ENCODE measurements at places on chromosomes 5 and 9.
A peak's percentile ranks its signal among the peaks of the same experiment; 100 is the strongest.

DNA sequence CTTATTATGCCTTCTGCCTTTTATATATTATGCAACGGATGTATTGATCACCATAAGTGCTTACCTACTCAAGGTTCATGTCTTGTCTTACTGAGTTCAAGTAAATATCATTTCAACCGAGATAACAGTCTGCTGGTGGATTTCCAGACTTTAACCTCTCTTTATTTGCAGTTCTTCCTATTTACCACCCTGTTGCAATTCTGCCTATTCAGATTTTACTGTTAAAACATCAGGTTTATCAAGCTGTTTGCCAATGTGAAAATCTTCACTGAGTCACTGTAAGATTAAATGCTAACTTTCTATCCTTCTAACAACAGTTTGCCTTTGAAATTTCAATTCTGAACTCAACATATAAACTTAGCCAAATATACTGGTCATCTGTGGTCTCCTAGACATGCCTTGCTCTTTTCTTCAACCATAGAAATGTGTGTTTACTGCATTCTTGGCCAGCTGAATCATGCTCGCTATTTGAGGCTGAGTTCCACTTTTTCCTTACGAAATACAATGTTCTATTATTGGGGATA lies 471.7 kb upstream of the RORB start:
- peak; percentile 9 for DNase-seq

GRCh38 chr5:145161391-145161790 lies 673.8 kb downstream of the PRELID2 start:
- no peak for DNase-seq

- no peak for DNase-seq
Observed at GRCh38 chr9:113220467-113221002, 542 bp downstream of the FKBP15 start.

GRCh38 chr9:7245976-7246580 lies 488.3 kb downstream of the KDM4C start:
- no peak for DNase-seq

DNA sequence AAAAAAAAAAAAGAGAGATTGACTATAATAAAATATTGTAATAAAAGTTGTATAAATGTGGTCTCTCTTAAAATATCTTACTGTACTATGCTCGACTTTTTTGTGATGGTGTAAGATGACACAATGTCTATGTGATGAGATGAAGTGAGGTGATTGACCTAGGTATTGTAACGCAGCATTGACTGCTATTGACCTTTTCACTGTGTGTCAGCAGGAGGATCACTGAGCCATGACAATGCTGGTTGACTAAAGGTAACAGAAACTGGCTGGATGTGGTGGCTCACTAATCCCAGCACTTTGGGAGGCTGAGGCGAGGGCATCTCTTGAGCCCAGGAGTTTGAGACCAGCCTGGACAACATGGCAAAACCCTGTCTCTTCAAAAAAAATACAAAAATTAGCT lies 78.6 kb upstream of the MYO10 start:
- no peak for DNase-seq

DNA sequence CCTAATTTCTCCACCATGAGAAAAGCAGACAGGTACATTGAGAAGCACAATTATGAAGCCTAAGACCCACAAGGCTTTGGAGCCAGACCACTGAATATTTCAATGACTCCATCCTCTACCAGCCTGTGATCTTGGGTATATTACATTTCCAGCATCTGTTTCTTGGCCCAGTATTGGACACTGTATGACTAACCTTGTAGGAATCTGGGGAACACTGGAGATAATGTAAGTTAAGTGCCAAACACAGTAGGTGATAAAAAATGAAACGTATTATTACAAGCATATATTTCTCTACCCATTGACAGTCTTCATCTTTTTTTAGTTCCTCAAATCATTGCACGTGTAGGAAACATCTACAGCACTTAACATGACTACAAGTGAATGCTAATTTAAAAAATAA lies 28.6 kb upstream of the FEM1C start:
- no peak for DNase-seq

- no peak for DNase-seq
Observed at GRCh38 chr5:22651355-22651754, 201.8 kb downstream of the CDH12 start.

DNA sequence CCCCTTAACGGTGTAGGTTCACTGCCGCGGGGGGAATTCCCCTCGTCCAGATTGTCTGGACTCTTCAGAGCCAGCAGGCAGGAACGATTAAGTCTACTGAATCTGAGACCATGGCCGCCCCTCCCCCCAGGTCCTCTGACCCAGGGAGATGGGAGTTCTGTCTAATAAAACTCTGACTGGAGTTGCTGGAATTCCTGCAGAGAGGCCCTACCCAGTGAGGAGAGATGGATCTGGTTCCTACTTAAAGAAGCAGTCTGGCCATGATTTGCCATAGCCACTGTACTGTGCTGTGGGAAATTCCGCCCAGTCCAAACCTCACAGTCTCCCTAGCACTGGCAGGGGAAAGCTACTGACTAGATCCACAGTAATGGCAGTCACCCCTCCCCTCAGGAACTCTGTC lies 237.7 kb upstream of the RASA1 start:
- no peak for DNase-seq

GRCh38 chr9:88537761-88538091 lies 2.7 kb downstream of the NXNL2 start:
- DNase-seq, result peak; percentile 99

DNA sequence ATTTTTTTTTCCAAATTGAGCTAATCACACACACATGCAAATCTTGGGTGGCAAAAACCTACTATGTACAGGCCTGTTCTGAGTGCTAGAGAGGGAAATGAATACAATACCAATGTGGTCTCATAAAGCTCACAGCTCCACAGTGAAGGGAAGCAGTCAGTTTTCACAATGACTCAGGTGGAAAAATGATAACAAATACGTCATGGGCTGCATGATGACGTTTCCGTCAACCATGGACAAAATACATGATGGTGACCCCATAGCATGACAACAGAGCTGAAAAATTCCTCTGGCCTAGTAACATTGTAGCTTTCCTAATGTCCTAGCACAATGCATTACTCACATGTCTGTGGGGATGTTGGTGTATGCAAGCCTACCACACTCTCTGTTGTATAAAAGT lies 252.5 kb downstream of the TRIM32 start:
- no peak for DNase-seq

- peak; percentile 21 for DNase-seq
Observed at GRCh38 chr9:20659474-20659967, 24.5 kb upstream of the FOCAD start.

DNA sequence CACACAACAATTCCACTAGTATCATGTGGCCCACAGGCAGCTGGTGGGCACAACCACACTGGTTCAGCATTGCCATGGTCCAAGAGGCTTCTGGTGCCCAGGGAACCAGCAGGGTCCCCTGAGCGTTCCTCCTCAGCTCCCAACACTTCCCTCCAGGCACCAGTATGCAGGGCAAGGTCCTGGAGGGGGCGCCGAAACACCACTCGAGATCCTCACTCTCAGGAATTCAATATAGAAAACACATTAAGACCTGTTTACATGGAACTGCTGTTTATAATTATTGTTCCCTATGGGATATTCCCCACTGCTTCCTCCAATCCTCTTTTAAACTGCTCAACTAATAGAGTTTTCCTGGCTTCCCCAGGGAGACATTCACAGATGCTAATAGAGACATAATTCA lies 91.9 kb upstream of the GABRP start:
- DNase-seq, result no peak

- no peak for DNase-seq
Observed at GRCh38 chr9:22389271-22389670, 57.4 kb upstream of the DMRTA1 start.

DNA sequence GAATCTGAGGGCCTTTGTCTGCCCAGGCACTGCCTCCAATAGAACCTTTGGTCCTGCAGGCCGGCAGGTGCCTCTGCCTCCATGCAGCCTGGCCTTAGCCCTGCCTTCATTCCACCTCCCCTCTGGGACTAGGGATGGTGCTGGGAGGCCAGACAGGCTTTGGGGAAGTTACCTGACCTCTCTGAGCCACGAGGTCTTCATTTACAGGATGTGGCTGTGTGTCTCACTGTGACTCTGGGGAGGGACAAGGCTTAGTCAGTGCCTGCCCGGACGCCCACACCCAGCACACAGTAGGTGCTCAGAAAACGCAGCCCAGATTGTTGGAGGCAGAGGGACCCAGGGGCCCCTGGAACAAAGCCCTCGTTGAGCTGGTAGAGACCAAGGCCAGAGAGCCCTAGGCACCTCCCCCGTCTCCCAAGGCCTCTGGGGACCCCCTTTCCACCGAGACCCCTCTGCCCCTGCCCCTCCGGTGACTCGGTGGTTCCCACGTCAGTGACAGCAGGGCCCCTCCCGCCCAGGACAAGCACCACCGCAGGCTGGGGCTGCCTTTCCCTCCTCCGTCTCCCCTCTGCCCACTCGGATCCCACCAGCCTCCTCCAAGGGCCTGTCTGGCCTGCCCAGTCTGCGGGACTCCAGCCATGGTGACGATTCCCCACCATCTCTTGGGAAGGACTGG lies 46.9 kb upstream of the EGFL7 start:
- peak; percentile 56 for DNase-seq

DNA sequence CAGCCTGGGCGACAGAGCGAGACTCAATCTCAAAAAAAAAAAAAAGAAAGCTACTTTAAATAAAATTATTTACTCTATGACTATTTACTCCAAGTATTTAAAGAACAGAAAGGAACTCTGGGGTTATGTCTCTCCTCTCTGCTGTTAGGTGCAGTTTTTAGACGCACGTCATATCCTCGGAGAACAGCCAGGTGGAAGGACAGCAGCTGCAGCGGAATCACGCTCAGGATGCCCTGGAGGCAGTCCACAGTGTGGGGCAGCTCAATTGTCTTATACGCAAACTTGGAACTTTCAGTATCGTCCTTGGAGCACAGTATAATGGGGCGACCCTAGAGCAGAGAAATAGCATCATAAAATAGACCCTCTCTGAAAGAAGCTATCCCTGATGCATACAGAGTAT lies 10.4 kb upstream of the MAPK9 start:
- no peak for DNase-seq

All from MV-4-11 (cell line).